Stromal cell of bone marrow (primary cell): ENCODE measurements at places on chromosomes 7 and 10.

DNA sequence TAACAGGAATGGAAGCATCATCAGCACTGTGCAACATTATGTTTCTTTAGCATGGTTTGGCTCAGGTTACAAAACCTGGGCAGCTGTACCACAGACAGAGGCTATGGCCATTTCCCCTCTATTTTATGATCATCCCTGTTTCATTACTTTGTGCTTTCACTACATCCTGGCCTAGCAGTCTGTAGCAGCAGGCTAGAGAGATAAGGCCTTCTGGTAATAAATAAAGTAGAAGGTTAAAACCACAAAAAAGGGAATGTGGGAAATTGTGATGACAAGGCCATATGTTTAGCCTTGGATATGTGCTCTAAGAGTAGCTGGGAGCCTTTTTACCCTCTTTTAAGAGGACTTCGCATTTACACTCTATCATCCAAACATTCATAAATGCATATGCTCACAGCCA is 266.2 kb upstream of the PHF14 start:
- no peak for DNase-seq

DNA sequence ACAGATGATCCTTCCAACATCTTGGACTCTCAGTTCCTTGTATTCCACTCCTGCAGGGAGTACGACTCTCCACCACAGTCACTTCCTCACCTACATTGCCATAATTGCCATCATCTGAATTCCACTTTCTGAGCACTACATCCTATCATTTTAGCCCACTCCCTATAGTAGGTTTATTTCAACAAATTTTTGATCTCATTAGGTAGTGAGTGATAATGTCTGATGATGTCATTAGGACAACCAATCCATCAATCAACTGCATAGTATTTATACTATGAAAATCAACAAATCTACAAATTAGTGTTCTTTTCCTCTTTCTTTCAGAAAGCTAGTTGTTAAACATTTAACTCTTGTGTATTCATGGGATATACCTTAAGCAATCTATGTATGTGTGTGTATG is 13.7 kb upstream of the TRA2A start:
- no peak for DNase-seq

DNA sequence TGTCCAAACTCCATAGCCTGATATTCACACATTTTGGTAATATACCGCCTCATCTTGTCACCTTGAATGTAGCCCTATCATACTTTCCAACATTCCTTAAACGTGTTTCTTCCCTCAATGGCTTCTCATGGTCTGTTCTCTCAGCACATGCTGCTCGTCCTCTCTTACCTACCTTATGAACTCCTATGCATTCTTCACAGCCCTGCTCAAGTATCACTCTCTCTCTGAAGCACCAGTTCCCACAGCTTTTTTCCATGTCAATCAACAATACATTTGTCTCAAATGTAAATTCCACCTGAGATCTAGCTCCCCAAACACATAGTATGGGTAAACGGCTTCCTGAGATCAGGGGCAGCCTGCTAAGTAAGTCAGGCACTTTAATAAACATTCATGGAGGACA is 85.2 kb upstream of the ZMIZ1 start:
- no peak for DNase-seq

DNA sequence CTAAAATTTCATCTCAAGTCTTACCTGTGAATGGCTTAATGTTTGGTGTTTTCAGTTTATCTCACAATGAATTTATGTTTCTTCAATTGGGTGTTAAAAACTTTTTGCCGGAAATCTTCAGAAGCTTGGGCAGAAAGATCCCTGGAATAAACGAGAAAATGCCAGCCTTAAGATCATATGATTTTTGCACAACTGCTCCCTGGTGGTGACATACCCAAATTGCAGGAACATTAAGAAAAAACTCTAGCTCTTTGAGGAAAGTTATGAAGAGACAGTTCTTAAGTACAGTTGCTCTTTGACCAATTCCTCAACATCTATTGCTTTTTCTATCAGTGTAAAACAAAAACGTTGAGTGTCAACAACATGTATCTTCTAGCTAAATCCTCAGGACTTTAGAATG is 48.2 kb upstream of the CREB5 start:
- DNase-seq, result no peak

DNA sequence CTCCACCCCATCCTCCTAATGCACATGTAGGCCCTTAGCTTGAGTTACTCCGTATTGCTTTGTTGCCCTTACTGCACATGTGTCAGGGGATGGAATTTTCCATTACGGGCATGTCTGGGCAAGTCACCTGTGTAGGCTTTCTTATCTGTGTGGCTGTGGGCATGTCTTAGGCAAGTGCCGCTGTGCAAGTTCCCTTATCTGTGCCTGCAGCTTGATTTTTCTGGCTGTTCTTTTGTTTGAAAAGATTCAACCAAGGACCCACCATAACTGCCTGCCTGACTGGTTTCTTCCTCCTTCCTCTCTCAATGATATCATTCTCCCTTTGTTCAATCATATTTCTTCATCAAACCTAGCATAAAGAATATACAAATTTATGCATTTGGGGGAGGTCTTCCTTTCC is 88.5 kb downstream of the AKR1D1 start:
- no peak for DNase-seq

GRCh38 chr10:91901784-91902677 is 7.3 kb downstream of the FGFBP3 start:
- peak; percentile 80 for DNase-seq

GRCh38 chr10:106734220-106734619 is 430.3 kb downstream of the SORCS1 start:
- no peak for DNase-seq
